ENCODE measurements at places on chromosomes 1 and 21.
A peak's percentile ranks its signal among the peaks of the same experiment; 100 is the strongest.

GRCh38 chr1:187203257-187203656 is 374.5 kb downstream of the PLA2G4A start:
- no peak for DNase-seq

GRCh38 chr1:84347932-84348555 is 46.5 kb downstream of the SAMD13 start:
- DNase-seq, result no peak

GRCh38 chr1:8133657-8134430 is 107.7 kb upstream of the ERRFI1 start:
- DNase-seq, result no peak

DNA sequence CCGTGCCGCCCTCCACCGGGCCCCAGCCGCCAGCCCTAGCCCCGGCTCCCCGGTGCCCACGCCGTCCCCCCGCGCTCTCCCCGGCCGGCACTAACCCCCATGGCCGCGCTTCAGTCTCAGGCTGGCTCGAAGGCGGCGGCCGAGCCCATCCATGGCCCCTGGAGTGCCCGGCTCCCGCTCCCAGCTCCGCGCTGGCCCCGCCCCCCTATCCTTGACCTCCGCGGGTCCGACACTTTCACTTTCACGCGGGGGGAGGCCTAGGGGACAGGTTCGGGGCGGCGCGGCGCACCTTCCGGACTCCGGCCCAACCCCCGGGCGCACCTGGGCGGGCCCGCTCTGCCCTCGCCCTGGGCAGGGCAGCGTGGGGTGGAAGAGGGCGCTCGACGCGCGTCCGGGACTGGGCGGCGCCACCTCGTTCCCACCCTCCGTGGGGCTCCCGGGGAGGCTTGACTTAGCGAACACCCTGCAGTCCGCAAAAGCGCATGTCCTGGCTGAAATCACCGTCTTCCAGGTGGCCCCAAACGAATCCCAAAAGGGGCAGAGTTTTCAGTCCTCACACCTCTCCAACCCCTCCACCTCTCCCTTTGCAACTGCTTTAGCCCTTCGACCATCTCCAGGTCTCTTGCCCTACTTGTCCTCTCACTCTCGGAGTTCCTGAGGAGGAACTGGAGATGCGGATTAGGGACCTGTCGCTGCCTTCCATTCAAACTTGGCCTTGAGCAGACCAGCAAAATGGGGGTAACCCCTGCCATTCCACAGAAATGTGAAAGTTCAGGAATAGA is 3.9 kb upstream of the DENND2D start:
- peak; percentile 77 for DNase-seq

DNA sequence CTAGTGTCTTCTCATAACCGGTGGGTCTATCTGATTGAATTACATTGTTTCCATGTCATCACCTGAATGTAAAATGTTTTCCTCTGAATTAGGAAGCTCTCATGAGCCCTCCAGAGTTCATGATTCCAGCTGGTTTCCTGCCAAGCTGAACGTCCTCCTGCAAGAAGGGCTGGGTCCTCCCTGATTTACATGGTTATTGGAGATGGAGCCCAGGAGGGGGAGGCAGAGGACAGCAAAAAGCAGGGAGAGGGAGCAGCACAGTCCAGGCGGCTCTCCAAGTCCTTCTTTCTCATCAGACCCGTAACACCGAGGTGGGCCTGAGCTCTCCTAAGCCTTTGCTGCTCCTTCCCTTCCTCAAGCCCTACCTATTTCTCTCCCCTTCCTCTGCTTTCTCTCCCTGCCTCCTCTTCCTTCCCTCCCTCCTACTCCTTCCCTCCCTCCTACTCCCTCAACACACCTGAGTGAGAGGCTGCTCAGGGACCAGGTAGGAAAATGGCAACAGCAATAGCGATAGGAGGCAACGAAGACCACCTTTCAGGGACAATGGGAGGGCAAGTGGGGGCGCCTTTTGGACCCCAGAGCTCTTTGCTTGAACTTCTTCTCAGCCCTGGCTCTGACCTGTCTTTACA is 265.9 kb downstream of the PRDM2 start:
- DNase-seq, result peak; percentile 30

DNA sequence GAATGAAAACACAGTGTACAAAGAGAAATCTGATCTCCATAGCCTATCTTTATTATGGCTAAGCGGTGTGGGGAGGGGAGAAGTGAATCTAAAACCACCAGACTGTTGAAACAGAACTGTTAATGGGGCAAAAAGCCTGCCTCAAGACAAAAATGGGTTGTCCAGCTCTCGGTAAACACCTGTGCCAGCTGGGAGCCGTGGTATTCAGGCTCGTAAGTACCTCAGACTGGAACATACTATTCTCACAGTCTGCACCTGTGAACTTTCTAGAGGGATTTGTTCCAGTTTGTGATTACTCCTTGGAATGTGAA is 42.7 kb upstream of the ATP1A1 start:
- no peak for DNase-seq

DNA sequence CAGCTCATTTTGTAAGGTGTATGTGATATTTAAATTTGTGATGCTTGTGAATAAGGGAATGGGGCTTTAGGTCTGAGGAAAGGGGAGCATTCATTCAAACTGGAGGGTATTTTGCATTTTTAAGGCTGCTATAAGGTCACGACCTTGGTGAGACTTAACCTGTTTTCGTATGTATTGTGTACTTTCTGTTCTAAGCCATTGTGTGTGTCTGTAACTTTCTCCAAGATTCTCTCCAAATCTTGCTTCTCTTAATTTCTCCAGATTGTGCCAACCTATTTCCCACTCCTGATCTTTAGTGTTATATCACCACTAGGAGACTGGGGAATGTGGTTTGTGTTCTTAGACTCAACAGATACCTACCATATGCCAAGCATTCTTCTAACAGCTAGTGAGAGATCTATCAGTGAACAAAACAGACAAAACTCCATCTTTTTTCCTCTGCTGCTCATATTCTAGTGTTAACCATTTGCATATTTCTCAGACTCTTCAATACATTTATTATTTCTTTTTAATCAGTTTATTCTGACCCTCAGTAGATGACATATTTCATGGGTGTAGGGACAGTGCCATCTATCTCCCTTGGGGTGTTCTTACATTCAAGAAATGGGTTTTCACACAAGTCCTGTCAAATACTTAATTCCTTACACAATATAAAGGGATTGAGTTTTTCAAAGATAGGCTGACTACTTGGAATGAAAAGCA is 27.5 kb downstream of the ATP1B1 start:
- DNase-seq, result no peak

DNA sequence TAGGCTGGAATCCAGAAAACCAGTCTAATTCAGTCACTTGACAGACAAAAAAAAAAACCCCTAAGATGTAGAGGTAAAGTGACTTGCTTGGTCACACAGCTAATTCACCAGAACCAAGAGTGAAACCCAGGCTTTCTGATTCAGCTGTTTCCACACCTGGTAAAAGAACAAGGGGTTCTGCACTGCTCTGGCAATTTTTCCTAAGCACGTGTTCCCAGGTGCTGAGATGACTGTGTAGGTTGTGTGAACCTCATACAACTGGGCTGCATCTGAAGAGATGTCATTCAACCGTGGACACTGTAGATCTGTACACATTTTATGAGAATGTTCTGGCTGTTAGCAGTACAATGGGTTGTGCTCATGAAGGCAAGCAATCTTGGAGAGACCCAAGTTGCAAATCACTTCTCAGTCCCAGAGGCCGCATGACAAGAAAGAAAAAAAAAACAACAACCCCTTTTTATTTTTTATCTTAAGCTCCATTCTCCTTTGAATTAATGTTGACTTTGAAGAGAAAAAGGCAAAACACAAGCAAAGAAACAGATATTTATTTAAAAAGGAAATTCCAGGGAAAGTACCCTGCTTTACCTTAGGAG is 95.4 kb downstream of the INTS7 start:
- no peak for DNase-seq

- no peak for DNase-seq
These were observed 54.5 kb downstream of the STYXL2 start for GRCh38 chr1:167148421-167148820.

DNA sequence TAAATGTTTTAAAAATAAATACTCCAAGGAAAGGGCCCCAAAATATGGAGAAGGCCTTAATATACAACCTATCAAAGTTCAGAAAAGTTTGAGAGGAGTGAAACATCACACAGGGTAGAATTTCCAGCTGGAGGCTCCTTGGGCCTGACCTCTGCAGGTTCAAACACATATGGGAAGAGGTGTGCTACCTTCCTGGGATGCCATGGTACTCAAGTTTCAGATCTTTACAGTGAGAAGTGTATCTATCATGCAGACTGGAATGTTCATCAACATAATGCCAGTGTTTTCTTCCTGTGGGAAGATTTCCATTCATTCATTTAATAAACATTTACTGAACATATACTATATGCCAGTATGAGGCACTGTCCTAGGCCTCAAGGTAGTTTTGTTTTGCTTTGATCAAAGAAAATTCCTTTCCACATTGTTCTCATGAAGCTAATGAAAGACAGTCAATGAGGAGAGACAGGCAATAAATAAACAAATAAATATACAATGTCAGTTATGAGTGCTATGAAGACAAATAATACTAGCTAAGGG is 14.6 kb upstream of the ADAR start:
- DNase-seq, result no peak

GRCh38 chr1:175845338-175845737 is 101.9 kb upstream of the TNR start:
- DNase-seq, result no peak

- peak; percentile 7 for DNase-seq
These were observed 458.1 kb downstream of the DISC1 start for GRCh38 chr1:232084584-232085223.

DNA sequence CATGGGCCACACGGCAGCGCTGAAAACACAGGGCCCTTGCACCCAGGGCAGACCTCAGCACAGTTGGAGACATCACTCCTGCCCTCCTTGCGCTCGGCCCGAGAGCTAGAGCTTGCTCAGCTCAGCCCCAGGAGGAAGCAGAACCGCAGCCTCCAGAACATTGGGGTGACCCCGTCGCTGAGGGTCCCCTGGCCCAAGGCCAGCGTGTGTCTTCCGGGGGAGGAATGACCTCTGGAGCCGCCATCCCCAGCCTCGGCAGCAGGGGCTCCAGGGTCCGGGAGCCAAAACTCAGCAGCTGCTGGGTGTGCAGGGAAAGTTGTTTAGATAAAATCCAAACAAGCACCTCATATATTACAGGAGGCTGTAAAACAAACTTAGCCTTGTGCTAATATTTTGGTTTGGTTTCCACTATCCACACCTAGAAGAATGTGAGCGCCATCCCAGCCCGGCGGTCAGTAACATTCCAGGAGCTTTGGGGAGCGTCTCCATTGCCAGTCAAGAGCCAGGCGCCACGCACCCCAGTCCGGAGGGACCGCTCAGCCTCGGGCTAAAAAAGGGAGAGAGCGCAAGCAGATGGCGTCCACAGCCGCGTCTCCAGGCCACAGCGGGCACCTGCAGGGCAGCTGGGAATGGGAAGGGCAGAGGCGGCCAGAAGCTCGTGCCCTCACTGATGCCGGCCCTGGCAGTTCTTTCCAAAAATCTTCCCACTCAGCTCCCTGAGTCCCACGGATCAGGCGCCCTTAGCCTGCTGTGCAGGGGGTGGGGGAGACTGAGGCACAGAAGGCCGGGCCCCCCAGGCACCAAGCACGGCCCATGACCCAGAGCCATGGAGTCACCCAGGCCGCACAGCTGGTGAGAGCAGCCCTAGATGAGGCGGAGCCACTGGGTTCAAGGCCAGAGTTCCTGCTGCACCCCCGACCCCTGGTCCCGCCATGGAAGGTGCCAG is 52.0 kb downstream of the SLX9 start:
- DNase-seq, result no peak

DNA sequence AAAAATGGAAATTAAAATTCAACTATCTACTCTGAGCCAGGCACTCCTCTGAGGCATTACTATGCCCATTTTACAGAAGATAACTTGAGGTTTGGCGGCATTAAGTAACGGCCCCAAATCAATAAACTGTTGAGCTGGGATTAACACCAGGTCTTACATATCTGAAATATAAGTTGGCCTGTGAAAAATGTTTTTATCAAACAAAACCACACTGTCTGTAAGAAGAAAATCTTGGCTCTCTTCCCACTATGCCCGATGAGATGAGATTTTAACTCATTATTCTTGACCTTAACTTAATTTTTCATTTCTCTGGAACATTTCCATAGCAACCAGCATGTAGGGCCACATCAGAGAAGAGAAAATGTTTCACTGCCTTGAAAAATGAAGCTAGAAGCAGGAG is 21.8 kb downstream of the RC3H1 start:
- peak; percentile 78 for DNase-seq

- no peak for DNase-seq
These were observed 4.2 kb downstream of the GOLPH3L start for GRCh38 chr1:150692720-150693119.

GRCh38 chr21:45459171-45460010 is 54.4 kb downstream of the COL18A1 start:
- no peak for DNase-seq

GRCh38 chr1:203648276-203648675 is 21.6 kb downstream of the ATP2B4 start:
- no peak for DNase-seq

GRCh38 chr1:1946540-1946939 is 27.5 kb upstream of the TMEM52 start:
- DNase-seq, result no peak

GRCh38 chr1:112188611-112189010 is 199.1 kb upstream of the KCND3 start:
- DNase-seq, result no peak

DNA sequence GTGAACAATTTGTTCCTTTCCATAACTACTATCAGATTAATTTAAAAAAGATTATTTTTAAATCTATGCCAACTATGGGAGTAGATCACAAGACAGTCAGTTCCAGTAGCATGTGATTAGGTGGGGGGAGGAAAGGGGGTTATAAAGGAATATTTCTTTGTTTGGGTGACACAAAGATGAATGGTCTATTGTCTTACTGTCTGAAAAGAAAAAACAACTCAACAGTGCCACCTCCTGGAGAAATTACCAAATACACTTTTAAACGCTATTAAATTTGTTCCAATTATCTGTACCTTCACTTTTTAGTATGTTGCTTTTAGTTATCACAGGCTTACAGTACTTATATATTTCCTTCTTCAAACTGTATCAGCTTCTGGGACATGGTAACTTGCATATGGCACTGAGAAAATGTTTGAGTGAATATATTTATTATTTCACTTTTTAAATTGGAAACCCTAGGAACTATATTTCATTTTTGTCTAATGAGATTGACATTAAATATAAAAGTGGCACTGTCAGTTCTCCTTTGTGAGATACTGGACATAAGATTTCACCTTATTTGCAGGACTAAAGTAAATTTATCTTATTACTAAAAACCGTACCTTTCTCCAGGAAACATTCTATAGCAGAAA is 1.7 kb upstream of the SORT1 start:
- peak; percentile 84 for DNase-seq

DNA sequence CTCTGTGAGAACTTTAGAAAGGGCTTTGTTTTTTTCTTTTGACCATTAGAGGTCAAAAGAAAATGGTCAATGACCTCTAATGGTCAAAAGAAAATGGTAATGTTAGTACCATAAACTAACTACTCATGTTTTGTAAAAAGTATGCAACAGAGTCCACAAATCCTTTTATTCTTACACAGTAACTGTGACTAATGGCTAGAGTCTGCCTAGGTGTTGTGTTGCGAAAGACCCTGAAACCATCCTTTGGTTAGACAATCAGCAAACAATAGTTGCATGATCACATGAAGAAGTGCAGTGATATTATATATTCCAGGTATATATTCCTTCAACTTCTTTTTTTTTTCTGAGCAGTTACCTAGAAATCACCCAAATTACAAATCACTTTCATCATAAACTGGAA is 40.9 kb downstream of the NEGR1 start:
- no peak for DNase-seq

All from hematopoietic multipotent progenitor cell treated with erythropoietin and hydrocortisone succinate and interleukin-3 and kit ligand, for 6 days (in vitro differentiated cells).